Neural progenitor cell (in vitro differentiated cells): ENCODE measurements at places on chromosomes 3 and 15. TPM values are rescaled to one million over a fixed set of nuclear protein-coding genes. Genes with fewer than 3 reads are reported as not detected.

GRCh38 chr3:46065294-46065705 lies 38.0 kb upstream of the XCR1 start:
- no peak overlapping the region for H3K4me3 ChIP-seq
- H3K36me3 ChIP-seq: no peaks in the 10 kb centered on the region
- H3K27ac ChIP-seq: no peak overlapping the region
- H3K4me1 ChIP-seq: no peaks in the 10 kb centered on the region

The GABRB3 gene
- total RNA-seq: 8.8 and 11.1 TPM in 2 replicates

The RETNLB gene
- not detected in 2 replicates for total RNA-seq

The IL5RA gene
- total RNA-seq: not detected in 2 replicates

DNA sequence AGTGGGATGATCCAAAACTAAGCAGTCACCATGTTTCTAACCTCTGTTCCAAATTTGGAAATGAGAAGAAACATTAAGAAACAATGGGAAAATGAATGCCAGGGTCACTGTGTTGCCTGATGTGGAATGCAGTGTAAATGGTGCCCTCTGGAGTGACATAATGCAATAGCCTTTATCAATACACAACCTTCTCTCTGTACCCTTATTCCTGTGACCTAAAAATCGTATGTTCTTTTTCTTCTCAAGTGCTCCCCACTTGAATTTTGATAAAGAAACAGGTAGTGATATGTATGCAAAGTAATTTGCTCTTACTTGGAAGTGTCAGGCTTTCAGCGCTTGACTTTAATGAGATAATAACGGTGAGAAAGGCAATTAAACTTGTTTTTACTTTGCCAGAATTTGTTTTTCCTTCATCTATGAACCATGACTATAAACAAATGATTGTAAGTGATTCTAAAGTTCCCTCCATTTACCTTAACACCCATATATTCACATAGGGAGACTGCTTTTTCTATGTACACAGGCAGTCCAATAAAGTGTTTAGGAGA lies 145.8 kb upstream of the THRB start:
- H3K4me1 ChIP-seq: peaks cover 3% of the 10 kb centered on the region
- H3K27ac ChIP-seq: no peak overlapping the region
- H3K4me3 ChIP-seq: no peak overlapping the region
- H3K36me3 ChIP-seq: no peaks in the 10 kb centered on the region
- peak; percentile 38 for DNase-seq

DNA sequence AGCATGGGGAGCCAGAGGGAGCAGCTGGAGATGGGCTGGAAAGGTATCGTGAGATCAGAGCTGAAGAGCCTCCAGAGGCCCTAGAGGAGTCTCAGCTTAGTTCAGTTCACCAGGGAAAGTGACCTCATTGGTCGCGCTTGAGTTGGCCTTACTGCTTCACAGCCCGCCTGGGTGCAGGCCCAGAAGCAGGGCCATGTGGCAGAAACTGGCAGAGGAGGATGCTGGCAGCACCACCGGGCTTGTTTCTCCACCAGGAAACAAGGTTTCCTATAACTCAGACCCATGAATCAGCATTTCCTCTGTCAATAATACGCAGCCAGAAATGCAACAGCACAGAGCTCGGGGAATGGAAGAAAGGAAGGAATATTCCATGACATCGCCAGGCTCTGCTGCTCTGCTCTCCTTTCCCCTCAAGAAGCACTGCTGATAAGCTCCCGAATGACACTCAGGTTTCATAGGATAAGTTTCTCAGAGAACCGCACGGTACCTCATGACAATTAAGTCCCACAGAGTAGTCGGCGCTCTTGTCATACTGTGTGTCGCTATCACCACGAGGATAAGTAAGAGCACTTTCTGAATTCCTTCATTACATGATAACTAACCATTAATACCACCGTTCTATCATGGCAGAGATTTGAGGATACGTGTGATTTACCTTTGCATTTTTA lies 147.1 kb upstream of the LPP start:
- no peak for DNase-seq
- H3K27me3 ChIP-seq: no peaks in the 10 kb centered on the region
- peaks cover 15% of the 10 kb centered on the region for H3K4me1 ChIP-seq
- no peak overlapping the region for H3K4me3 ChIP-seq

DNA sequence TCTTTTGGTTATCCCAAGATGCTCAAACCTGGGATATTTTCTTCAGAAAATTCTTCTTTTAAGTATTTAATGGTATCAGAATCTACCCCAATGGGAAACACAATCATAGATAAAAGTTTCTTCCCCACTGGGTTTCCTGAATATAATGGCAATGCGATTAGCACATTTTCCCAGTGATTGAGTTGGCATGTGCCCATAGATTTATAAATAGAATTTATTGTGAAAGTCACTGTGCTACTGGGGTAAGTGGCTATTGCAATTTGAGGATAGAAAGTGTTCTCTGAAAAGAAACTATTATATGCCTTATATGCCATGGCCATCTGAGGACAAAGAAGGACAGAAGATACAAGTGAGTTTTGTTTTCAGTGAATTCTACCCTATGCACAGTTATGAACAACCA lies 99.0 kb upstream of the RBMS3 start:
- H3K27ac ChIP-seq: no peak overlapping the region
- H3K36me3 ChIP-seq: no peaks in the 10 kb centered on the region
- DNase-seq: no peak
- peaks cover 4% of the 10 kb centered on the region for H3K4me1 ChIP-seq
- H3K27me3 ChIP-seq: no peaks in the 10 kb centered on the region

DNA sequence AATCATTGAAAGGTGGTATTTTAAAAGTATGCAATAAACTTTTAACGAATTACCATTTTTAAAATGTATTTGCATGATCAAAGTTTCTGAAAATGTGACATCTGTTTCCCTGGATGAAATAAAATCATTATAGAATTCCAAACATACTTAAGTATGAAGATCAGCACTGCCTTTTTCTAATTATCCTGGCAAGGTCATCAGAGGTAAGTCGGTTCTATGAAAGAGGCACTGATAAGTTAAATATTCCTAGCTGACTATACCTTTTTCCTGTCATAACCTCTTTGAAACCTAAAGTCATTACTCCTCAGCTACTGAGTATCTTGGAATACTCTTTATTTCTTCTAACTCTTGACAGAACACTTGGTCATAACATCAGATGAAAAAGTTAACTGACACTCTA lies 406.1 kb upstream of the ALCAM start:
- no peaks in the 10 kb centered on the region for H3K36me3 ChIP-seq
- no peak overlapping the region for H3K4me3 ChIP-seq
- DNase-seq: no peak
- no peaks in the 10 kb centered on the region for H3K27me3 ChIP-seq

The PLSCR1 gene
- total RNA-seq: 16.8 and 23.9 TPM in 2 replicates

DNA sequence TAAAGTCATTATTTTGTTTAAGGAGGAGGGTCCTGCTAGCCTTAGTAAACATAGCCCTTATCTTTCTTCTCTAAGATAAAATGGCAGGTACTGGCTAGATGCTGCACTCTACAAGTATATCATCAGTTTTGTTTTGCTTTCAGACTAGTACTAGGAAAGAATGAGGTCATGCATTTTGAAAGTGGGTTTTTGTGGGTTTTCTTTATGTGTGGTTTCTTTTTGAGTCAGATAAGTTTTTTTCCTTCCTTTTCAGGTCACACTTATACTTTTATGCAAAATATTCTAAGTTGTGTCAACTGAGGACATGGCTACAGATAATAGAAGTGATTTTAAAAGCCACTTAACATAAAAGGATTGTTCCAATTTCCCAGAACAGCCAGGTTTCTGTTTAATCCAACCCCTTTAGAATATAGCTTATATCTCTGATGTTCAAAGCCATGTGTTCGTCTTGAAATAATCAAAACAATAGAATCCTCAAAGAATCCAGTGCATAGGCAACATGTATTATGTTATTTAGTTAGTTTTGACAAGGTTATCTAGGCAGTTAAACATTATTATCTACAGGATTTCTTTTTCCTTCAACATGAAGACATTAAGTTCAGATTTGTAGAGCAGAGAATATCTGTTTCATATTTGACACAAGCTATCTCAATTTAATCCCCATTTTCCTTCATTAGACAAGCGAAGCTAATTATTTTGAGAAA lies 406.2 kb downstream of the RBMS3 start:
- no peak for DNase-seq
- no peak overlapping the region for H3K4me3 ChIP-seq
- no peak overlapping the region for H3K27ac ChIP-seq

DNA sequence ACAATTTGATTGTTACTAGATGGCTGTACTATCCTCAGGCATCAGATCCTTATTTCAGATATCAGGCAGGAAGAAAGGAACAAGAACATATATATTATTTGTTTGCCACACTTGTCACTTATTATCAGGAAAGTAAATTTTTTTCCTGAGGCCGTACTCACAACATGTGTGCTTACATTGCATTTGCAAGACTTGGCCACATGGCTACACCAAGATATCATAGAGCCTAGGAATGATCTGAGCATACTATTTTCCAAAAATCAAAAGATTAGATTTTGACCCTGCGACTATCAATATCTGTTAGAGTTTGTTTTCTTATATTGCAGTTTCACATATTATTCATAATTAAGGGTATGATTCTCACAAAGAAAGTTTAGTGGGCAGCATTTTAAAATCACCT lies 426.2 kb upstream of the BCHE start:
- H3K27me3 ChIP-seq: no peaks in the 10 kb centered on the region
- H3K27ac ChIP-seq: no peak overlapping the region
- H3K4me3 ChIP-seq: no peak overlapping the region
- no peak for DNase-seq

DNA sequence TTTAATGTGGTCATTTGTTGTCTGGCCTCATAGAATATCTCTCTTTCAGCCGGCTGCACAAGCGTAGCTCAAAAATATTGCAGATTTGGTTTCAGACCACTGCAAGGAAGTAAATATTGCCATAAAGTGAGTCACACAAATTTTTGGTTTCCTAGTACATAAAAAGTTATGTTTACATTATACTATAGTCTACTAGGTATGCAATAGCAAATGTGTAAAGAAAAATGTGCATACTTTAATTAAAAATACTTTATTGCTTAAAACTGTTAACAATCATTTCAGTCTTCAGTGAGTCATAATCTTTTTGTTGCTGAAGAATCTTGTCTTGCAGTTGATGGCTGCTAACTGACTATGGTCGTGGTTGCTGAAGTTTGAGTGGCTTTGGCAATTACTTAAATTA lies 425.1 kb upstream of the ROBO1 start:
- no peak overlapping the region for H3K4me3 ChIP-seq
- no peaks in the 10 kb centered on the region for H3K27me3 ChIP-seq
- H3K27ac ChIP-seq: no peak overlapping the region
- H3K4me1 ChIP-seq: no peaks in the 10 kb centered on the region
- H3K36me3 ChIP-seq: no peaks in the 10 kb centered on the region
- DNase-seq: no peak

GRCh38 chr3:13370609-13371008 lies 49.5 kb downstream of the NUP210 start:
- no peaks in the 10 kb centered on the region for H3K4me1 ChIP-seq
- no peaks in the 10 kb centered on the region for H3K36me3 ChIP-seq
- DNase-seq: no peak
- no peak overlapping the region for H3K4me3 ChIP-seq
- no peak overlapping the region for H3K27ac ChIP-seq

DNA sequence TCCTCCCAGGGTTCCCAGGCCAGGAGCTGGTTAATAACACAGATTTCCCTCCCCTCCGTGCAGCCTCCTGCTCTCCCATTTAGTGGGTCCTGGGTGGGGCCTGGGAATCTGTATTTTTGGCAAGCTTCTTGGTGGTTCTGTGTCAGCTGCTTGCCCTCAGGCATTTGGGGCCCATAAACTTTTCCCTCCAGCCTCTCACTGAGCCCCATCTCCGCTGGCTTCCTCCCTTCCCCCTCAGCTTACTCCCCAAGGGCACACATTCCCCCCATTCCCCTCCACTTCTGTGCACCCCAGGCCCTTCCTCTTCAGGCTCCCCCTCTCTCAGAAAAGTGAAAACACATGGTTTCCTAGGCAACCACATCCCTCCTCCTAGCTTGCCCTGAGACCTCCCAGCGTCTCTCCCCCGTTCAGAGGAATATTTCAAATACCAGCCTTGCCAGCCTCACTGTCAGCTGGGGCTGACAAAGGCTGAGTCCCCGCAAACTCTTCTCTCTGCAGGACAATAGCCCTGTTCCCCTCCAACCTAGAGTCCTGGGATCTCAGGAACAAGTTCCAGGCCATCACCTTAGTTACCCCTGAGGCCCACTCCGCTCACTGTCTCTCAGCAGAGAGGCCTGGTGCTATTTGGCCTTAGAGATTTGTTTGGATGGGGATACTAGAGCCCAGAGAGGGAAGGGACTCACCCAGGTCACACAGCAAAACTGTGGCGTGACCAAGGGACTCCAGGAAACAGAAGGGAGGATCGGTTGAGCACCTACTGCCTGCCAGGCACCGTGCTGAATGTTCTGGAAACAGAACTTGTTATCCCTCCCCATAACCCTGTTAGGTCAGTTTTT lies 44.6 kb upstream of the SMAD6 start:
- H3K27ac ChIP-seq: peak overlapping the region; percentile 61
- H3K36me3 ChIP-seq: no peaks in the 10 kb centered on the region
- DNase-seq: peak; percentile 87
- H3K27me3 ChIP-seq: no peaks in the 10 kb centered on the region
- H3K4me1 ChIP-seq: peaks cover 49% of the 10 kb centered on the region
- no peak overlapping the region for H3K4me3 ChIP-seq

GRCh38 chr3:34969513-34969912 lies 669.8 kb upstream of the ARPP21 start:
- H3K4me1 ChIP-seq: no peaks in the 10 kb centered on the region
- no peak overlapping the region for H3K4me3 ChIP-seq
- DNase-seq: no peak
- no peaks in the 10 kb centered on the region for H3K27me3 ChIP-seq

The CAMP gene
- total RNA-seq: not detected in 2 replicates

- DNase-seq: no peak
- no peaks in the 10 kb centered on the region for H3K27me3 ChIP-seq
- H3K36me3 ChIP-seq: no peaks in the 10 kb centered on the region
- H3K27ac ChIP-seq: no peak overlapping the region
- H3K4me3 ChIP-seq: no peak overlapping the region
- peaks cover 4% of the 10 kb centered on the region for H3K4me1 ChIP-seq
Measured at GRCh38 chr3:74463515-74463914, 150.9 kb downstream of the CNTN3 start.

The MRAS gene
- total RNA-seq: 11.2 and 17.2 TPM in 2 replicates

- no peak overlapping the region for H3K27ac ChIP-seq
- no peaks in the 10 kb centered on the region for H3K27me3 ChIP-seq
- H3K4me3 ChIP-seq: no peak overlapping the region
- H3K36me3 ChIP-seq: no peaks in the 10 kb centered on the region
- peaks cover 22% of the 10 kb centered on the region for H3K4me1 ChIP-seq
Measured at GRCh38 chr15:85414495-85414894, 34.1 kb downstream of the AKAP13 start.

The GOLGA8K gene
- not detected in 2 replicates for total RNA-seq

The CCPG1 gene
- 13.8 and 28.0 TPM in 2 replicates for total RNA-seq

DNA sequence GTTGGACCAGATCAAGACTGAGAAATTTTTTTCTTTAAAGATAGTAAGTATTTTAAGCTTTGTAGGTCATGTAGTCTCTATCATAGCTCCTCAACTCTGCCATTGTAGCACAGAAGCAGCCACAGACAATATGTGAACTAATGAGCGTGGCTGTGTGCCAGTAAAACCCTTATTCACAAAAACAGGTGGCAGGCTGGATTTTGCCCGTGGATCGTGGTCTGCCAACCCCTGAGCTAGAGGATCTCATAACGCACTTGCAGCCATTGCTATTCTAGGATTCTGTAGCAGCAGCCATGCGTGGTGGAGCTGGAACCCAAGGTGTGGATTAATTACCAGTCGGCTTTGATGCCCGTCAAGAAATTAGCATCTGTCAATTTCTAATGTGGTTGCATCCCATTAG lies 68.7 kb upstream of the PLXNA1 start:
- H3K4me3 ChIP-seq: no peak overlapping the region
- no peaks in the 10 kb centered on the region for H3K4me1 ChIP-seq

The KLHL40 gene
- not detected in 2 replicates for total RNA-seq

The SUCNR1 gene
- not detected in 2 replicates for total RNA-seq

The ATP2B2 gene
- total RNA-seq: 0.03 TPM in 1 of 2 replicates, not detected in the other

- H3K4me1 ChIP-seq: peaks cover 9% of the 10 kb centered on the region
- no peak overlapping the region for H3K27ac ChIP-seq
- no peak for DNase-seq
Measured at GRCh38 chr15:64089543-64090280, 3.9 kb downstream of the CIAO2A start.
